ENCODE measurements at places on chromosomes 13 and 19.

- DNase-seq, result no peak
Observed at GRCh38 chr19:34818270-34818669, 45.3 kb upstream of the ZNF599 start.

- DNase-seq, result no peak
Observed at GRCh38 chr19:2815923-2816322, 3.7 kb upstream of the ZNF554 start.

- no peak for DNase-seq
Observed at GRCh38 chr13:100382785-100383184, 205.8 kb downstream of the GGACT start.

DNA sequence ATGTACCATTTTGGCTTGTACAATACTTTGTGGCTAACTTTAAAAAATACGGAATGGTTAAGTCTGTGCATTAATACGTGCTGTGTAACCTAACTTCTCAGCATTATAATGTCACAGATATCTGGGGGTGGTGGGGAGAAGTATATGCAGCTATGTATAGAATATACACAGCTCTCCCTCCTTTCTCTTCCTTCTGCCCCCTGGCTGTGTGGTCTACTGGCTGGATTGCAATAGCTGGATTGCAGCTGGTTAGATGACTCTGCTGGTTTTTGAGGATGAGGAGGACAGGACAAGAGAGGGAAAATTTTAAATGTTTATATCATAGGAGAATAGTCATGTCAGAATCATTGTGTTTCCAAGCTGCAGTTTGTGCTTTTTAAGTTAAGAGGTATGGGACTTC lies 9.7 kb downstream of the RNASEH2B start:
- no peak for DNase-seq

GRCh38 chr13:110677731-110678545 lies 28.0 kb downstream of the CARS2 start:
- DNase-seq, result no peak

- DNase-seq, result no peak
Observed at GRCh38 chr13:20711301-20712044, 8.0 kb downstream of the IL17D start.

GRCh38 chr19:48484931-48485612 lies 15.9 kb downstream of the CYTH2 start:
- no peak for DNase-seq

GRCh38 chr19:55248166-55248675 lies 10.6 kb downstream of the PPP6R1 start:
- DNase-seq, result no peak

GRCh38 chr13:23671897-23672296 lies 101.7 kb downstream of the TNFRSF19 start:
- no peak for DNase-seq

DNA sequence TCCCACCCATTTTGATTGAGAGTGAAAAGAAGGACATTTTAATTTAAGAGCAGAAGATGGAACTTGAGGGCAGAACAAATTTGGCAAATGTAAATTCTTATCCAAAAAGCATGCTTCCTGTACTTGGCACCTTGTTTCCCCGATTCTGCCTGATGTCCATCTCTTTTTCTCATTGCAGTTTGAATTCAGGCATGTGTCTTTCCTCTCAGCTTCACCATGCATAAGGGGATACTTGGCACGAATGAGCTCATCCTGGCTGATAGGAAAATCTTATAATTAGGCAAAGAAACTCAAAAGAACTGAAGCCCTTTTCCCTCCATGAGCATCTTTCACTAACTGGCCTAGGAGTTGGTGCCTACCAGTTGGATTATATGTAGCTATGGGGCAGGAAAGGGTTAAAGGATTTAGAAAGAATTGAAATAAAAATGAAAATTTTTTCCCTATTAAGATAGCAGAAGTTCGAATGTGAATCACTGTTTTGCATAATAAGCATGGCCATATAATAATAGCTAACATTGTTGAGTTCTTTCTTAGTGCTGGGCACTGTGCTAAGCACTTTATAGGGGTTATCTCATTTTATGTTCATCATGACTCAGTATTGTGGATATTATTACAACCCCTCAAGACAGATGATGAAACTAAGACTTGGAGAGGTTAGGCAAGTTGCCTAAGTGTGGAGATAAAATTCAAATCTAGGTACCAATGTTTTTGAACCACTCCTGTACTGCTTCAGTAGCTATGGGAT lies 386.6 kb downstream of the KCNRG start:
- no peak for DNase-seq

GRCh38 chr13:21579754-21580316 lies 24.1 kb downstream of the MICU2 start:
- no peak for DNase-seq

DNA sequence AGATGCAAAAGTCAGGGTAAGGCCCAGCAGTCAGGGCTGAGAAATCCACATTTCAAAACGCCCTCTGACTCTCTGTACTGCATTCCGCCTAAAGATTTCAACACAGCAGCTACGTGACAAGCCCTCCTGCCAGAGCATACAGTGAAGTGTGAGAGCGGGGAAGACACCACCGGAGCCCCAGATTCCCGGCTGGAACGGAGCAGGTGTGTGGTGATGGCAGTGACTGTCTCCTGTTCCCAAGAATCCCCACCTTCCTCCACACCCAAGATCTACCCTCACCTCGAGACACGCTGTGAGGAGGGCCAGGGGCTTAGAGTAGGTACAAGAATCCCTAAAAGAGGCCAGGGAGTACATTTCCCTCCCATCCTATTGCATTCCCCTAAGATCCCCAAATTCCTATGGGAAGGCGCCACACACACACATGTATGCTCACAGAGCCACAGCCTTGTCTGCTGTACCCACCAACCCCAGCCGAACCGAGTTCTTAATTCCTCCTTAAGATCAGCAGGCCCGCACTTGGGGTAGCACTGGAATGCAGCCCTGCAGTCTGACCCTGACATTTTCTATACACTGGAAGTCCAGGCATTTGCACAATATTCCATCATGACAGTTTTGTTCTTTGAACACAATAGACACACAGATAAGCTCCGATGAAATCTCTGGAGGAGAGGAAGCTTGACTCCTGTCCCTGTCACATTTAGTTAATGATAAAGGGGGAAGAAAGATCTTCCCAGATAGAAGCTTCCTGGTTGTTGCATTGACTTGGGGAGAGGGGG lies 102.9 kb downstream of the FOXO1 start:
- no peak for DNase-seq

DNA sequence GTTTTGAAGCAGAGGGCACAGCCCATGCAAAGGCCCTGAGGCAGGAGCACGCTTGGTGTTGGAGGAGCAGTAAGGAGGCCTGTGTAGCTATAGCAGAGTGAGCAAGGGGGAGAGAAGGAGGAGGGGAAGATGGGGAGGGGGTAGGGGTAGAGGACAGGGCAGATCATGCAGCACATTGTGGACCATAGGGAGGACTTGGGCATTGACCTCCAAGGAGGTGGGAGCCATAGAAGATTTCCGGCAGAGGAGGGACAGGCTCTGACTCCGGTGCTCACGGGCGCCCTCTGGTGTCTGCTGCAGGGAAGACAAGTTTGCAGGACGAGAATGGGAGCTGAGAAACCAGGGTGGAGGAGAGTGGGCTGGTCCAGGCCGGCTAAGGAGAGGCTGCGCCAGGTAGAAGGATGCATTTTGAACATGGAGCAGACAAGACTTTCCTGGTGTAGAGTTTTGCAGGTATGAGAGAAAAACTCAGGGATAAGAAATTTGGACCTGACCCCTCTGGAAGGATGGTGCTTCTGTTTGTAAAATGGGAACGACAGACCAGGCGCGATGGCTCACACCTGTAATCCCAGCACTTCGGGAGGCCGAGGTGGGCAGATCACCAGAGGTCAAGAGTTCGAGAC lies 13.7 kb upstream of the CREB3L3 start:
- no peak for DNase-seq

DNA sequence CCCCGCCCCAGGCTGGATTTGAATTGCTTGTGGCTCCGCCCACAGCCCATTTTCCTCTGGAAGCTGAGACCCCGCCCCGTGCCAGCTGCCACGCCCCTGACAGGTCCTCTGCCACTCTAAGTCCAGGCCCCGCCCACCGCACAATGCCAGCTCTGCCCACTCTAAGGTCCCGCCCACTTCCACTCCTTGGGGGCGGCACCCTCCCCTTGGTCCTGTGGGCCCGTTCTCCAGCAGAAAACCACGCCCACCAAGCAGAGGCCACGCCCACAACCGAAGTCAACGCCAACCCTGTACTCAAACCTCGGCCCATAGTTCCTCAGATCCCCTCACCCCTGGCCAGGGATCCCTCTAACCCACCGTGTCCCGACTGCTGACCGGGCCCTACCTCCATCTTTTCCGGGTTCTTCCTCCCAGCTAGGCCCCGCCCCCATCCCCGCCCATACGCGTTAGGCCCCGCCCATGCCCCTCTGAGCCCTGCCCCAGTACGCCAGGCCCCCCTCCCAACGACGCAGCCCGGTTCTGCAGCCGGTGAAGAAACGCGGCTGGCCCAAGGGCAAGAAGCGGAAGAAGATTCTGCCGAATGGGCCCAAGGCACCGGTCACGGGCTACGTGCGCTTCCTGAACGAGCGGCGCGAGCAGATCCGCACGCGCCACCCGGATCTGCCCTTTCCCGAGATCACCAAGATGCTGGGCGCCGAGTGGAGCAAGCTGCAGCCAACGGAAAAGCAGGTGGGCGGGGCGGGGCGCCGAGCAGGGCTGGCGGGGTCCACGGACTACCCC lies 1.3 kb downstream of the HMG20B start:
- peak; percentile 87 for DNase-seq

DNA sequence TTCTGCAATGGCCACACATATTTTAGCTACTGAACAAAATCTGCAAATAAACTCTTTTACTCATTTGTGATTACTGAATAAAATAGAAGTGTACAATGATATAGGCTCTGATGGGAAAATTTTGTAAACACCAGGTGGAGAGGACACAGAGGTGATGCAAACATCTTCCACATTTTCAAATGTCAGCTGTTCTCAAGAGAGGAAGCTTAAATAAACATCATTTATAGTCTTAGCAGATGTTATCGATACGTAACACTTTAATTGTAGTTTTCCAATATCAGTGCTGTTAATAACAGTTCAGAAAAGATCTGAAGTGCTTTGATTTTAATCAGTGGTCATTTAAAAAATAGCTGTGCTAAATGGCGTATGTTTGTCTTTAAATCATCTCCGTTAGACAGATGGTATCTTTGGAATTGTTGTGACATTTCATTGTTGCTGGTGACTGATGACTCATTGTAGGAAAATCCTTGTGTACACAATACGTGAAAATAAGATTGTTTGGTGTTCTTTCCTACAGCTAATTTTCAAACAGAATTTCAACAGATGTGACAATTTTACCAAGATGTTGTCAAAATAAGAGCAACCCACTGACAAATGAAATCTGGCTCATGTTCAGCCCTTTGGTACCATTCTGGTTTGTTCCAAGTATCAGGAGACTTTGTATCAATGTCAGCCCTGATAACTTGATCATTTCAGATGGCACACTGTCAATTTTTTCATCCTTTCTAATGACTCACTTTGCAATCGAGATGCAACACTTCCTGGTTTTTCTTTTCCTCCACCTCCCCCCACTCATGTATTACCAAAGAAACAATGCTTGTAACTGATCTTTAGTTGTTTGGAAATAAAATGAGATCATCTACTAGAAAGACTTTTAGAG lies 516.0 kb downstream of the DCT start:
- DNase-seq, result no peak

DNA sequence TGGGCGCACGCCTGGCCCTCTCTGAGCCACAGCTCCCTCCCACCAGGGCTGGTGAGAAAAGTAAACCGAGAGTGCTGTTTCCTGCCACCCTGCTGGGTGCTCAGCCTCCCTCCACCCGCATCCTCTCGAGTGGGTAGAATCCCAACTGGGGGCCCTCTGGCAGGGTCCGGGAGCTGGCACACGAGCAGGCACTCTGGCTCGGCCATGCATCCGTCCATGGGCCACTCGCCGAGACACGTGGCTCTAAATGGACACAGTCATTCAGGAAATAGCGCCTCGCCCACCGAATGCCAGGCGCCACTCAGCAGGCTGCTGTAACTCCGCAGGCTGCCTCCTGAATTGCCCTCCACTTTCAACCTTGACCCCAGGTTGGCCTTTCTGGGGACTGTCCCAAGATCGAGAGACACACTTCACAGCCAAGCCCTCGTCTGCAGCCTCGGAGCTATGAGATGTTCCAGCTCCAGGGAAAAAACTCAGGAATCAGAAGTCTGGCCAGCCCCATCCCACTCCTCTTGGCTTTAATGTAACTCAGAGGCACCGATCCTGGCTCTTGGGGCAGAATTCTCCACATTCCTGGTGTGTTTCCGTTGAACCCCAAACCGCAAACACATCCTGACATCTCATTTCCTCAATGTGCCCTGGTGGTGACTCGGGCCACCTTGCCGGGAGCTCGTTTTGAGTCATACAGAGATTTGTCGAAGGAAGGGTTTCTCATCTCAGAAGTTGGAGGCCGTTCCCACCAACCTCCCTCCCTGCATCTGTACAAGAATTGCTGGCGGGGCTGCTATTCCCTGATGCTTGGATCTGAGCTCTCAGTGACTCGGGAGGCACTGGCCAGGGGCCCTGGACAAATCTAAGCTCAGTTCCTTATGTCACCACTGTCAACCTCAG lies 14.1 kb downstream of the KLF2 start:
- DNase-seq, result no peak
